Neuronal stem cell (in vitro differentiated cells): ENCODE measurements at places on chromosomes 7 and 10.

DNA sequence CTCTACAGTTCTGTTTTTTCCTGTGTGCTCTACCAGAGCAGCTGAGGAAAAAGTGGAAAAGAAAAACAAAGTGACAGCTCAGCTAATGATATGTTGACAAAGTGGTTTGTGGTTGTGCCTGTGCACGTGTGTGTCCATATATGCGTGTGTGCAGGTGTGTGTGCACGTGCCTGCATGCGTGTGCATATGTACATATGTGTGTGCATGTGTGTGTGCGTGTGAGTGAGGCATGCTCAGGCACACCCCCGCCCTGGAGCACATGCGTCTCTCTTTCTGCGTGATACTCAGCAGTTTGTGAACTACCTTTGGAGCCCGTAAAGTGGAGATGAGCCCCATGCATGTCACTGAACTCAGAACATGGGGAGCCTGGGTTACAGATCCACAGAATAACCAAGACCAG lies 84.5 kb upstream of the GPR26 start:
- DNase-seq = no peak

DNA sequence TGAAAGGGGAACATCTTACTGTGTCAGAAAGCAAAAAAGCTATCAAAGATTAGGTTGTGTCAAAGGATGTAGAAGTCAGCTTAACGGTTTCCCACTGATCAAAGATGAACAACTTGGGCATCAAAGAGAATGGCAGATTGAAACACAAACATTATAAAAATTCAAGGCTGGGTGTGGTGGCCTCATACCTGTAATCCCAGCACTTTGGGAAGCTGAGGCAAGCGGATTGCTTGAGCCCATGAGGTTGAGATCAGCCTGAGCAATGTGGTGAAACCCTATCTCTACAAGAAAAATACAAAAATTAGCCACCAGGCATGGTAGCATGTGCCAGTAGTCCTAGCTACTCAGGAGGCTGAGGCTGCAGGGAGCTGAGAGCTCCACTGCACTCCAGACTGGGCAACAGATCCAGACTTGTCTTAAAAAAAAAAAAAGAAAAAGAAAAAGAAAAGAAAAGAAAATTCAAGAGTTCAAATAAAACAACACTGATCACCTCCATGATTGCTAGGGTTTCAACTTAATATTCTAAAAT lies 34.5 kb downstream of the RTKN2 start:
- DNase-seq = no peak

- no peak for DNase-seq
These were observed 113.7 kb downstream of the ARL4A start for GRCh38 chr7:12801107-12801506.

DNA sequence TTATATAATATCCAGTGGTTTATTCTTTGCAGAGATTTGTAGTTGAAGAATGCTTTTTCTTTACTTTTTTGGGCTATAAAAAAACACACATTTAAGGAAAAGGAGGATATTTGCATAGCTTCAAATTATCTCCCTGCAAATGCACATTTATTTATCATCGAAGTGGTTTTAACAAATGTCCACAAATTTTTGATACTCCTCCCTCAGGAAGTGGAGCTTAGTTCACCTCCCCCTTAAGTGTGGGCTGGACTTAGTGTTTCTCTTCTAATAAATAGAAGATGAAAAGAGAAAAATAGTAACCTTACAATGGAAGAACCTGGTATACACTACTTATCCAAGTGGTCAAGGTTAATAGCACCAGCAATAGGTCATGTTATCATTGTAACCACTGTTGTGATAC lies 537.6 kb downstream of the ARL4A start:
- DNase-seq = no peak

DNA sequence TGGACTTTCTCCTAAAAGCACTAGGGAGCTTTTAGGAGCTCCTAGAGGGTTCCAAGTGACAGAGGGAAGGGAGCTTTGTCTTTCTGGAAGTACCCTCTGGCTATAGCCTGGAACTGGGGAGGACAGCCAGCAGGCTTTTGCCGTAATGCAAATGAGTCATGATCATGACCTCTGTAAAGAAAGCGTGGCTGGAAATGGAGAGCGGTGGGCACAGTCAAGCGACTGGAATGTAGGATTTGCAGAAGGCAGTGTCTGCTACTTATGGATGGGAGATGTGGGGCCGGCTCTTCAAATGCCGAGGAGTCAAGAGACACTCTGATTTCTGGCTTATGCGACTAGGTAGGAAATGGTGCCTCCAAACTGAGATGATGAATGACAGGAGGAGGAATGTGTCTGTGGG lies 34.6 kb upstream of the PLPP4 start:
- DNase-seq = no peak

DNA sequence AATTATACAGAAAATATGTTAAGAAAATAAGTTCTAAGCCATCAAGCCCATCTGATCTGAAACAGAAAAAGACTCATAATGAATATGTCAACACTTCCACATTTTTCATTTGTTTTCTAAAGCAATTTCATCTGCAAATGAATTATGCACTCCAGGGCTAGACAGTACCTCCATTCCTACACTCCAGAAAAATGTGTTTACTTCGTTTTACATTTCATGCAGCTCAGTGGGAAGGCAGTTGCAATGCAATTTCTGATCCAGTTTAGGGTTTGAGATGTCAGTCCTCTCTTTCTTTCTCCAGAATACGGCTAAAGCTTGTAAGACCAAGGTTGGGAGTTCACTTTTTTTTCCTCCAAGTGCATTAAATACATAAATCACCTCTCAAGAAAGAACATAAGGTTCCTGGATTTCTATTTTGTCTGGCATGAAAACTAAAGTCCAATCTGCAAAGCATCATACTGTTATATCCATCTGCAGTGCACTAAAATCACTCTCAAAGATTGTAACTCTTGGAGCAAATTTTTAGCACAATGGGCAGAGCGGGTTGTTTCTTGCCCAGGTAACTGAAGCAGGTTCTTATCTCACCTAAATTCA lies 348.8 kb upstream of the C7orf33 start:
- DNase-seq = no peak

DNA sequence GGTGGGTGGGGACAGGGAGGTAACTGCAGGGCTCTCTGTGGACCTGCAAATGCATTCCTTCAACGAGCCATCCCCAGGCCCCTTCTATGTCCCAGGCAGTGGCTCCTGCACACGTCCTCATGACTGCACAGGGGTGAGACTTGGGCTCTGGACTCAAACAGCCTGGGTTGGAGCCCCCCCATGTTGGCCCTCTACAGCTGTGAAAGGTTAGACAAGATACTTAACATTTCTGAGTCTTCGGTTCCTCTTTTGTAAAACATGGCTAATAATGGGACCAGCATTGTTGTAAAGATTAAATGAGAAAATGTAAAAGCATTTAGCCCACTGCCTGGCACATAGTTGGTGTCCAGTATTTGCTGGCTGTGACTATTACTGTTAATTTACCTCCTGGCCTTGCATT lies 41.8 kb downstream of the CHST3 start:
- no peak for DNase-seq

- no peak for DNase-seq
These were observed 22.3 kb downstream of the MAP3K8 start for GRCh38 chr10:30456266-30456665.

DNA sequence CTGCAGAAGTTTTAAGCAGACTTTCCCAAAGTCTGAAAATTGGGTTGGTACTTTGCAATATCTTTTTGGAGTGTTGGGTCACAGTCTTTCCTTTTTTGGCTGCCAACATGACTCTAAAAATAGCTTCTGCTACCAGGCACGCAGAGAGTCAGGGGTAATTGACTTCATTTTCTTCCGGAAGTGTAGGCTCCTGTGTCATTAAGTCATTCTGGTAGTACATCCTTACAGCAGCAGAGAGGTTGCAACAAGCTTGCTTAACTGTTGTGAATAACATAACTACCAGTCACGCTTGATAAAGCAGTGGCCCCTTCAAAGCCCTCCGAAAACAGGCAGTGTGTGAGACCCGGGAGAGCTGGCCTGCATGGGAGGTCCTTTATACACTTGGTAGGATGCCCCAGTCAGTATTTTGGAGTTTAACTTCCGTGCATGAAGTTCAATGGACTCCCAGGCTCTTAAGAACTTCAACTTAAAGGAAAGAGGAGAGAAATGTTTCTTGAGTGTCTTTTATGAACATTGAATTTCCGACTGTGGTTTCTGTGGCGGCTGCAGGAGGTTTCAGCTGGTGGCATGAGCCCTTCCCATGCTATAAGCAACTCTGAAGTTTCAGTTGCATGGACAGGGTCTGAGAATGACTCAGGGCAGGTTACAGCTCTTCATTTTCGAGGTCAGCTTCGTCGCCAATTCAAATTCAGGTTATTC lies 310.7 kb downstream of the GALNT17 start:
- DNase-seq = no peak

GRCh38 chr7:85125651-85126131 lies 61.2 kb downstream of the SEMA3D start:
- DNase-seq = no peak

GRCh38 chr7:113270790-113271189 lies 152.4 kb upstream of the SMIM30 start:
- DNase-seq = no peak

- DNase-seq = no peak
These were observed 25.8 kb upstream of the BET1 start for GRCh38 chr7:94029976-94030375.

DNA sequence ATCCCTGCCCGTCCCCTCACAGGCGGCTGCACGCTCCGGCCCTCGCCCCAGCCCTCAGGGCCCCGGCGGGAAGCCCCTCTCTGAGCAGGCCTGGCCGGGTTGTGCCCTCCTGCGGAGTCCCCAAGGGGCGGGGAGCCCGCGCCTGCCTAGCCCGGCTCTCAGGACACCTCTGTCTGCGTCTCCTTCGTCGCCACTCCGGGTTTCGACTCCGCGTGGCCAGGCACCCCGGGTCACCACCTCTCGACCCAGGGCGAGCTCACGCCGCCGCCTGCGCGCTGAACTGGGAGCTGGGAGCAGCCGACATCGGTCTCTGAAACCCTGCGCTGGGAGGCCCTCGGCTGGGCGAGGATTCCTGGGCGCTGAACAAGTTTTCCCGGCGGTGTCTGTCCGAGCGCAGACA lies 6.2 kb upstream of the OGDHL start:
- no peak for DNase-seq

- no peak for DNase-seq
These were observed 23.3 kb downstream of the PLCE1 start for GRCh38 chr10:94016727-94017714.

GRCh38 chr7:103068414-103069403 lies 5.9 kb downstream of the FBXL13 start:
- no peak for DNase-seq

GRCh38 chr7:159068488-159068811 lies 76.2 kb downstream of the VIPR2 start:
- no peak for DNase-seq

GRCh38 chr7:2715341-2716231 lies 27.6 kb downstream of the AMZ1 start:
- DNase-seq = no peak

DNA sequence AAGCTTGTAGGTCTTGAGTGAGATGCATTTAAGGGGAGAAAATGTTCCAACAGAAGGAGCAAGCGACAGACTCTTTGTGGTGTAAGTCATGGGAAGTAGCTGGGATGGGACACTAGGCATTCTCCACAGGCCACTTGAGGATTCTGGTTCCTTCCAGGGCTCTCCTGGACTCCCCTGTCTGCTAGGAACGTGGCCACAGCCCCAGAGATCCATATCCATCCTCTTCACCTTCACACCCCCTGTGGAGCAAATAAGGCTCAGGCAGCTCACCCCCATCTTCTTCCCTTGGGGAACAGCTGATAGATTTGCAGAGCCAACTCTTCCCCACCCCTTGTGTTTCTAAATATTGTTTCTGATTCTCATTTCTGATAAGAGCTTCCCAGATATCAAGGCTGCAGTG lies 482.6 kb upstream of the MKI67 start:
- no peak for DNase-seq

- no peak for DNase-seq
These were observed 327.3 kb upstream of the NRP1 start for GRCh38 chr10:33661580-33662336.

DNA sequence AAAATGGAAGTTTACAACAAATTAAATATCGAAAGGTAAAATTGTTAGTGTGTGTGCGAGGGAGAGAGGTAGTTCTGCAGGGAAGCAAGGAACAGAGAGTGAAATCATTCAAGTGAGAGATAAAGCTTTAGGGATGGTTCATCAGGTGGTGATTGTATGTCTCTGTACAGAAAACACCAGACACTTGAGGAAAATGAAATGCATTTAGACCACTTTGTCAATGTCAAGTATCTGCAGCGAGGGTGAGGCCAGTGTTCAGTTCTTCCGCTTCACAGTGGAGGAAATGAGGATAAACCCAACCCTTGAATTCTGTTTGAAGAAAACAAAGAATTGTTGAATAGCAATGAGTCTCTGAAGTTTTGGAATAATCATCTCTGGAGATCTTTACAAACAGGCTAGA lies 14.4 kb upstream of the ITGB1 start:
- DNase-seq = no peak

- DNase-seq = no peak
These were observed 182.6 kb downstream of the PON1 start for GRCh38 chr7:95141755-95142154.

DNA sequence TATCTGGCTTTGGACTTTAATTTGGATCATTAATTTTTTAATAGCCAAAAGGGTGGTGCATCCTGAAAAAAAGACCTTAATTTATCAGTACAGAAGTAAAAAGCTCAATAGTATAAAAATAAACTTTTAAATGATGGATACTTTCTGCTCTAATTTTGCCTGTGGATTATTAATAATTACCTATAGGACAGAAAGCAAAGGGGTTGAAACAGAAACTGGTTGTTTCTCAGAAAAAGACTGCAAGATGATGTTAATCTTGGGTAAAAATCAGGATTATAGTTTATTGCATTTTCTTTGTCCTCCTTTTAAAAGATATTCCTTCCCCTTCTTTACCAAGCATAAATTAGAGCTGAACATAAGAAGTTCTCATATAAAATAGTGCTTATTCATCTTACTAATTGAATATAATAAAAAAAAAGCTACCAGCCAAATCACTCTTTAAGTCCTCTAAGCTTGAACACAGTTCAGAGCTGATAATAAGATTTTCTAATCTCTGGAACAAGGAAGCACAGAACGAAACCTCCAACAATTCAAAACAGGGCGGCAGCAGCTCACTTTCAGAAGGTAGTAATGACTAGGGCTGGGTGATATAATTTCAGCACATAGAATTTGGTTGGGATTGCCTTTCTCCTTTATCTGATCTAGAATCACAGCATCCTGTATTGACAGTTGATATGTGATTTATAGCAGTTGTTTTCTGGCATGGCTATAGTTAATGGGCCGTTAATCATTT lies 8.1 kb upstream of the GPR85 start:
- no peak for DNase-seq

DNA sequence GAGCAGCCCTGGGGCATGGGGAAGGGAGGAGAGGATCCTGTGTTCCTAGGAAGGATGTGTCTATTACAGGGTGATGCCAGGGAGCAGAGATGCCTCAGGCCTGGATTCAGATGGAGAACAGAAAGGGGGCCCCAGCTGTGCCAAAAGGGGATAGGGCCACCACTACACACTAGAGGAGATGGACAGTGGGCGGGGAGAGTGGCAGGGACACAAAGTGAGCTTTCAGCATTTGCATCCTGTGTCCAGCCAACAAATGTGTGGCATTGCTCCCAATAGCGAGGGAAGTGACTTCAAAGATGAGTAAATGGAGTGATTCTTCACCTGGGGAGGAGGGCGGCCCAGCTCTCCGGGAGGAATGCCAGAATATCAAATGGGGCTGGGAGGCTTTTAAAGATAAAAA lies 64.9 kb upstream of the WAPL start:
- no peak for DNase-seq
